ENCODE measurements at places on chromosomes 6 and 20.

GRCh38 chr20:50356525-50356885 is 153.7 kb upstream of the PTPN1 start:
- no peak for DNase-seq

GRCh38 chr6:1424306-1424927 is 35.0 kb downstream of the FOXF2 start:
- DNase-seq = no peak

- DNase-seq = no peak
Observed at GRCh38 chr6:78749326-78749725, 118.0 kb upstream of the IRAK1BP1 start.

DNA sequence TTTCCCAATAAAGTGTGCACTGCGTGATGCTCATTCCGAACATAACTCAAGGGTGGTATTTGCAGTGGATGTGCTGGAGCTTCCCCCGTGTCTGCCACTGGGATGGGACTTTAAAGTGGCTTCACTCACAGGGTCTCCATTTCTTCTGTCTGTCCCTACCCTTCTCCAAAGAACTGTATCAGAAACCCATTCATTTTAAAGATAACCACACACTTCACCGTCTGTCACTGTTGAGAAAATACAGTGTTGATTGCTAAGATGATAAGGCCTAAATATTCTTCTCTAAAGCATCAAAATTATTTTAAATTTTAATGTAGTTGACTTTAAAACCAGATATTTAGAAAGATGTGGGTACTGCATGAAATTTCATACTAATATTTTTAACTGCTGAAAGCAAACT is 161.4 kb downstream of the TMEM242 start:
- no peak for DNase-seq

GRCh38 chr6:111793711-111794111 is 79.5 kb downstream of the FYN start:
- DNase-seq = no peak

DNA sequence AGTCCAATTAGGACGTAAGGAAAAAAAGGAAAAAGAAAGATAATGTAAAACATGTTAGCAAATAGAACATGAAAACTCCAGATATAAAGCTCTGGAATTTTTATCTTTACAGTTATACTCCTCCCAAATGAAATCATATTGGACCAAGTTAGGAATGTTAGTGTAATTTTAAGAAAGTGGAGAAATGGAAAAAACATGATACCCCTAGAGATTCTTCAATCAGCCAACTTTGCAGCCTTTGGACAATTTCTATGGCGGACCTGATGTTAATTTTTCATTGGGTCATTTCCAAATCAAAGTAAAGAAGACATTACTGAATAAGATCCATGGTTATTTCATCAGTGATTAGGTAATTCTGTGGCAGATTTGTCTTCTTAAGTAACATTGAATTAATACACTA is 748.7 kb downstream of the RFPL4B start:
- no peak for DNase-seq

- DNase-seq = no peak
Observed at GRCh38 chr6:8743170-8743745, 307.9 kb upstream of the SLC35B3 start.

DNA sequence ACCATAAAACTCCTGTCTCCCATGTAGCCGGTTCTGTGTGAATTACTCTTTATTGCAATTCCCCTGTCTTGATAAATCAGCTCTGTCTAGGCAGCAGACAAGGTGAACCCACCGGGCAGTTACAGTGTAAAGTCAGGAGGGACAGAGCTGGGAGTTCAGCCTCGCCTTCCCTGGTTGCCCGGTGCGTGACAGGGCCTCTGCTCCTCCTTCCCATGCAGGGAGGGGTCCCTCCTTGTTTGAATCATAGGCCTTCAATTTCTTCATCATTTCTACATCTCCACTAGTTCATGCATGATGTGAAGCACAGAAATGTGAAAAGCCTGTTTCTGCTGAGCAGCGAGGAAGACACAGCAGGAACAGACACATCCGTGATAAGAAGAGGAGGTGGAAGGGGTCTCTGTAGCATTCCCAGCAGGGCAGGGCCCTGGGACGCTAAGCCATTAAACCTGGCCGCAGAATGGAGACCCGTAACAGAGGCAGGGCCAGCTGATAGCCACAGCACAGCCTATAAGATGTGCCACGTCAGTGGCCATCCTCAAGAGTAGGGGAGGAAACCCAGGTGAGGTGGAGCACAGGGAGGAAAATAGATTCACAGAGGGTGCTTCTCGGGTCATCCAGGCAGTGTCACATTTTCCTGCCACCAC is 106.7 kb upstream of the CST7 start:
- DNase-seq = no peak

- no peak for DNase-seq
Observed at GRCh38 chr6:129691709-129692108, 18.3 kb downstream of the ARHGAP18 start.

DNA sequence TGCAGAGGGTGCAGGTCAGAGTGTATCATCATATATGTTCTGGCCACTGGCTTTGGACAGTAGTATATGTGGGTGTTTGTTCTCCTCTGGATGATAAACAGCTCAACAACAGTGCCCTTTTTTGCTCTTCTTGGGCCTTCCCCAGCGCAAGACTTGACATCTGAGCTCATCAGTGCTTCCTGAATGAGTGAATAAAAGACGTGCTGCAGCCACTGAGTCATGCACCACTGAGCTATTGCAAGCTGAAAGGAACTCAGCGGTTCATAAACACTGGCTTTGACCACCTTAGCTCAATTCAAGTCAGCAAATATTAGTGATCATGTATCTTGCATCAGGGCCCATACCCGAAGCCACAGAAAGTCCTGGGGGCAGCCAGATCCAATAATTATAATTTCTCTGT is 105.3 kb upstream of the KCNG1 start:
- DNase-seq = no peak

- no peak for DNase-seq
Observed at GRCh38 chr6:82385546-82385945, 21.9 kb downstream of the TPBG start.

GRCh38 chr20:23092384-23092756 is 6.2 kb upstream of the CD93 start:
- DNase-seq = no peak

- no peak for DNase-seq
Observed at GRCh38 chr6:90186637-90187371, 109.8 kb downstream of the BACH2 start.

DNA sequence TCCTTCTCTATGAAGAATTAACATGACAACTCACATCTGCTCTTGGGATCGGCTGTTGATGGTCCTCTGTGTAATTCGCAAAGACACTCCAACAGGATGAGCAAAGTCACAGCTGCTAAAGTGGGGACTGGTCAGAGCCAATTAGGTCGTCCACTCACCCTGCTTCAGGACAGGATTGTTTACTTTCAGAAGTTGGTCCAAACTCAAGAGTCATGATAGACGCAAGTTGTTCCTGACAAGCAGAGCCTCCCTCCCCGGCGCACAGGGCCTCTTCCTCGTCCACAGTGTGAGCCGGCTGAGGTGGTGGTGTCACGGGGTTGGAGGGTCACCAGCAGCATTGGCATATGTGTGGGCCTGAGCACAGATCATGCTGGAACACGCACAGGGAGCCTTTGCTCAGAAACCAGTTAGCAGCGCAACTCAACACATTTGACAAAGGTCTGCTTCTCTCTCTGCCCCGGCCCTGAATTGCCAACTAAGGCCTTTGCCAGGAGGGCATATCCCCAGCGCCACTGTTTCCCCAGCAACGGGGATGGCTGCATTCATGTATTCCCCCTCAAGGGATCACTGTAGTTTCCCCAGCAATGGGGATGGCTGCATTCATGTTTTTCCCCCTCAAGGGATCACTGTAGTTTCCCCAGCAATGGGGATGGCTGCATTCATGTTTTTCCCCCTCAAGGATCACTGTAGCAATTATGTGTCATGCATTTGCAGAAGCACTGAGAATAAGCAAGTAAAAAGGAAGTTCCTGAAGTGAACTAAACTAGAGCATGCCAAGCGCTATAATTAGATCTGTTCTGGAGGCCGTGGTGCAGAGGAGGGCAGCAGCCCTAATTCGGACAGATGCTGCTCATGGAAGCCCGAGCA is 111.7 kb downstream of the THBS2 start:
- DNase-seq = no peak

DNA sequence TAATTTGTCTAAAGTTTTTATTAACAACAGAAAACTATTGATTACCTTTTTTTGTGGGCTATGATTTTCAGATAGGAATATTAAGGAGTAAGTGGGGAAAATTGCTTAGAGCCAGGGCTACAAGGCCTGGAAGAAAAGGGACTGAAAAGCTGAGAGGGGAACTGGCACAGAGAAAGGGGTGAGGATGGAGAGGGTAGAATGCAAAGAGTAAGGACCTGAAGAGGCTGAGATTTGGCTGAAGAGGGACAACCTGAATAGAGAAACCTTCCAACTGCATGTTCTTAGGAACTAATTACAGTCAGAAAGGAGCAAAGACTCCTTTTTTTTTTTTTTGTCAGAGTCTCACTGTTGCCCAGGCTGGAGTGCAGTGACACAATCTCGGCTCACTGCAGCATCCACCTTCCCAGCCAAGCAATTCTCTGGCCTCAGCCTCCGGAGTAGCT is 16.7 kb downstream of the BTN2A1 start:
- DNase-seq = no peak

DNA sequence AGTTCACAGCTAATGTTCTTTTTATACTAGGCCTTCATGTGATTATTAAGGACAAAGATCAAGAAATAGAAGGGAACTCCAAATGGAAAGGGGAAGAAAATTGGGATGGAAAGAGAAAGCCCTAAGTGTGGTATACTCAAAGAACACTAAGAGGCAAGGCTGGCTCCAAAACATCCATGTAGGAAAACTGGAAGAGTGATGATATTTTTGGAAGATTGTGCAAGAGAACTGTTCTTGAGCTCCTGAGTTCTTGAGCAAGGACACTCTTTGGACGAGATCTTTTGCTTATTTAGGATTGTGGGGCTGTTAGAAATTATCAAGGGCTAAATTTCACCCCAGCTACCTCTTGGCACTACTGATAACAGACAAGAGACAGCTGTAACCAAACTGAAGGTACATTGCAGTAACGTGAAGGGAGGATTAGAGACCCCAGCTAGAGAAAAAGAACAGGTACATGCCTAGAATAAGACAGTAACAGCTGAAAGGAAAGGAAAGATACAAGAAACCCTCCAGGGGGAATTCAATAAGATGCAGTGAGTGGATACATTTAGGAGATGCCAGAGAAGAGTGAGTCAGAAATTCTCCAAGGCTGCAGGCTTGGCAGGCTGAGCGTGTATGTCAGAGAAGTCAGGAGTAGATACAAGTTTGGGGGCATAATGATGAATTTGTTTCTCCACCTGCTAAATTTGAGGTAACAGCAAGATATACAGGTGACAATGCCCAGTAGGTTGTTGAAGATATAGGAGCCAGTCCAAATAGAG is 69.7 kb downstream of the CBLN4 start:
- DNase-seq = no peak

DNA sequence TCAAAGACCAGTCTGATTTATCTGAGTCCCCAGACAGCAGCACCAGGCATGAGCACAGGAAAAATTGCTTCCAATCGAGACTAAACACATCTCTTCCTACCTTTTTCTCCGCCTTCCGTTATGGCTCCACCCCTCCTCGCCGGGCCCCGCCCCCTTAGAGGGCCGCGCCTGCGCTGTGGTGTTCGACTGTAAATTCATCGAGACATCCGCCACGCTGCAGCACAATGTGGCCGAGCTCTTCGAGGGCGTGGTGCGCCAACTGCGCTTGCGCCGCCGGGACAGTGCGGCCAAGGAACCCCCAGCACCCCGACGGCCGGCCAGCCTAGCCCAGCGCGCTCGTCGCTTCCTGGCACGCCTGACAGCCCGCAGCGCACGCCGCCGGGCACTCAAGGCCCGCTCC is 8.9 kb downstream of the REM1 start:
- DNase-seq = no peak

GRCh38 chr6:123515715-123516114 is 121.0 kb downstream of the TRDN start:
- no peak for DNase-seq

GRCh38 chr6:133512410-133513016 is 271.4 kb downstream of the EYA4 start:
- DNase-seq = no peak

DNA sequence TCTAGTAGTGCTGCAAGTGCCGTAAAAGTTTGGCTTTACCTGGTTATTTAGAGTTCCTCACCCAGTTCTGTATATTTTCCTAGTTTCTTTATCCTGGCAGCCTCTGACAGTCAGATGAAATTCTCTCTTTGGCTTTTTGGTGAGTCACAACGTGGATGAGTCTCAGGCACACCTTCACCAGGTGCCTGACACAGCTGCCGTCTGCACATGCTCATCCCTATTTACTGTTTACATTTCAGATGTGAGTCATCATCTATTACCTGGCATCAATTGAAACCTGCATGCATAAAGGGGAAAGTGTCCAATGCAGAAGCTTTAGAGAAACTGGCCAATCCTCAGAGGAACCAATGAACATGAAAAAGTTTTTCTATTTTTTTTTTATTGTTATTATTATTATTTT is 33.3 kb upstream of the ADGRF4 start:
- DNase-seq = no peak

- DNase-seq = no peak
Observed at GRCh38 chr20:15018966-15019365, 681.6 kb upstream of the FLRT3 start.

- DNase-seq = no peak
Observed at GRCh38 chr6:2957696-2958330, 13.6 kb downstream of the SERPINB6 start.

DNA sequence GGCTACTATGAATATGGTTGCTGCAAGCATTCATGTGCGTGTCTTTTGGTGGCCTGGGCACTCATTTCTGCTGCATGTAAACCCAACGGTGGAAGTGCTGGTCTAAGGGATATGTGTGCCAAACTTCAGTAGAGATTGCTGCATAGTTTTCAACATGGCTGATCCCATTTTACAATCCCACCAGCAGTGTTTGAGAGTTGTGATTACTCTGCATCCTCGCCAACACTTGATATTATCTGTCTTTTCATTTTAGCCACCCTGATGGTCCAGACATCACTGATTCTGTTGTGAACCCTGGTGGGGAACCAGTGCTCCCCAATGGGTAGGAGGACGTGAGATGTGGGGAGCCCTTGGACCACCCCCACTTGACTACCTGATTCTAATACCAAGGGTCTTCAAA is 27.5 kb downstream of the PACSIN1 start:
- no peak for DNase-seq

- DNase-seq = no peak
Observed at GRCh38 chr6:158737710-158738615, 81.2 kb downstream of the EZR start.

- no peak for DNase-seq
Observed at GRCh38 chr6:160031442-160031841, 62.6 kb downstream of the IGF2R start.

GRCh38 chr20:300345-300990 is 3.1 kb downstream of the ZCCHC3 start:
- DNase-seq = no peak

- no peak for DNase-seq
Observed at GRCh38 chr20:62879275-62880146, 17.9 kb upstream of the TCFL5 start.

GRCh38 chr6:99603421-99604165 is 3.0 kb upstream of the PRDM13 start:
- no peak for DNase-seq
